Brain (organoid and tissue), 16 donors: ENCODE measurements at places on chromosomes 1 and 21.

GRCh38 chr1:111909030-111909429 is 80.4 kb downstream of the KCND3 start:
- peak; percentile 89 for DNase-seq

GRCh38 chr1:193185901-193186731 is at the start of gene B3GALT2:
Gene B3GALT2 (minus strand): TSS chr1:193186613. CDS start chr1:193181562, 5,051 bp downstream.
- peak; percentile 96 for DNase-seq

GRCh38 chr1:161138431-161138830 is 6.0 kb upstream of the DEDD start:
- DNase-seq: no peak

DNA sequence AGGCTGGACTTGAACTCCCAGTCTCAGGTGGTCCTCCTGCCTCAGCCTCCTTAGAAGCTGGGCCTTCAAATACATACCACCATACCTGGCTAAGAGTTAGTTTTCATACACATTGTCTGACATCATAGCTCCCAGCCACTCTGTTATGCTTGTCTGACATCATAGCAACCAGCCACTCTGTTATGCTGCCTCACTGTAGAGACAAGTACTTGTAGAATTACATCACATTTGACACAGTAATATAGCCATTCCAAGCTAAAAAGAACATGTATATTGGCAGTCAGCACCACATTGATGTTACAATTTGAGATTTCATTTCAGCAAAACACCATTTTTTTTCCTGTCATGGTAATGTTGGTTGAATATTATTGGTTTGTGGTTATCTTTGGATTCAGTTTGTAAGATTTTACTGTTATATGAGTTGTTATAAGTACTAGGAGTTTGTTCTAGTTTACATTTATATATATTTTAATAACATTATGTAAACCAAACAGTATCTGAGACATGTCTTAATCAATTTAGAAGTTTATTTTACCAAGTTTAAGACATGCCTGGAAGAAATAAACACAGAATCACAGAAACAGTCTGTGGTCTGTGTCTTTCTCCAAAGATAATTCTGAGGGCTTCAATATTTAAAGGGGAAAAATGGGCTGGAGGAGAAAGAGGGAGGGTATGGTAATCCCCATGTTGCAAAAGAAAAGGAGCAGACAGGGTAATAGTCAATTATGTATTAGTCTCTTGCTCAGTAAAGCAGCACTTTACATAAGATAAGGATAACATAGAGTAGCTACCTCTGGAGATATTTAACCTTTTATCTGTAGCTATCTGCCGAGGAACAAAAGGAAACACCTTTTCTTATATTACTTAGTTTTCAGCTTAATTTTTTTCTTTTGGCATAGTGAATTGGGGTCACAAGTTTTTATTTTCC is 43.0 kb downstream of the XPR1 start:
- DNase-seq: no peak

- DNase-seq: peak; percentile 60
Measured at GRCh38 chr1:8525216-8525557, 207.3 kb downstream of the SLC45A1 start.

- no peak for DNase-seq
Measured at GRCh38 chr1:43582162-43582566, 51.5 kb downstream of the PTPRF start.

- DNase-seq: peak; percentile 15
Measured at GRCh38 chr1:192453360-192453992, 122.1 kb upstream of the RGS1 start.

DNA sequence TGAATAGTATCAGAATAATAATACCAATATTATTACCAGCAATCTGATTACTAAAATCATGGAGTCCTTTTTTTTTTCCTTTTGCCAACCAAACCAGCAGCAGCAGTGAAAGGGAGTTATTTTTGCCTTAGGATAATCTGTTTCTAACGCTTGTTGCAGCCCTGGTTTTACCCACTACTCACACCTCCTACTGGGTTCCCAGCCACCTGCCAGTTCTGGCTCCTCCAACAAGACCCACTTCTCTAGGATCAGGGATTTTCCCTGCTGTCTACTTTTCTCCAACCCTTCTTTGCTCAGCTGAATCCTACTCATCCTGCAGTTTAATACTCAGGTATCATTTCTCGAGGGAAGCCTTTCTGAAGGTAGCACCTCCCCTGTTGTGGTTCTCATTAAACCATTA is 96.8 kb upstream of the BCAR3 start:
- DNase-seq: no peak

DNA sequence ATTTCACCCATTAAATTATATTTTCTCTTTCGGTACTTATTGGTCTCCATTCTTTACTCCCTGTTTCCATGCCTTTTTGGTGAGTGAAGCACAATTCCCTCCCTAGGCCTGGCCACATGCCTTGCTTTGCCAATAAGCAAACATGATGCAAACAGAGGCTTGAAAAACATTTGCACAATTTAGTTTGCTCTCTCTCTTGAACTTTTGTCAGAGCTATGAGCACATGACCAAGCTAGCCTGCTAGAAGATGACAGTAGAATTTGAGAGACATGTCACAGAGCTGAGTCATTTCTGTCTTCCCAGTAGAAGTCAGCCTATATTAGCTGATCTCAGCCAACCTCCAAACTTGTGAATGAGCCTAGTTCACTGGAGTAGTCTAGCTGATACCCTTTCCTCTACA is 24.6 kb downstream of the ANGPTL3 start:
- no peak for DNase-seq

GRCh38 chr1:98322966-98323365 is 338.6 kb upstream of the SNX7 start:
- DNase-seq: no peak

DNA sequence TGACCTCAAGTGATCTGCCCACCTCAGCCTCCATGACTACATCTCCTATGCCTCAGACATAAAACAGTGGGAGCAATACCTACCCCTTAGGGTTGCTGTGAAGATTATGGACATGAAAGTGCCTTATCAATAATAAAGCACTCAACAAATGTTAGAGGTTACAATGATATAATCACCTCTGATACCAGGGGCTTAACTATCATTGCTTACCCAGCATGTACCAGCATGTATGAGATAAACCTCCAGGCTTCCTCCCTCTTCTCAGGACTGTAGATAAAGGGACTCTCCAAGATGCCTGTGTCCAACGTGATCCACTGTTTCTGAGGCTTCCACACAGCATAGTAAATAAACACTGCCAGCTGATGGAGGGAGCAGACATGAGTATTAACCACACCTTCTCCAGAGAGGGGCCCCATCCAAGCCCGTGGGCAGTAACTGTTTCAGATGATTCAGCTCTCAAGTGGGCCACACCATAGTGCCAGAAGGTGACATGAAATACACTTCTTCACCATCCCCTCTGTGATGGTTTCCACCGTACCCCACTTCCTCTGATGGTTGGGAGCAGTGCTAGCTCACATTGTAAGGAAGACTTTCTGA is 26.2 kb downstream of the RHBDL2 start:
- no peak for DNase-seq

- DNase-seq: no peak
Measured at GRCh38 chr1:208118841-208119606, 125.2 kb downstream of the PLXNA2 start.

GRCh38 chr1:14929547-14930246 is 223.8 kb upstream of the TMEM51 start:
- DNase-seq: no peak

GRCh38 chr1:170203693-170204092 is 57.9 kb downstream of the NTMT2 start:
- no peak for DNase-seq

- no peak for DNase-seq
Measured at GRCh38 chr1:98288494-98288893, 367.7 kb upstream of the DPYD start.
